ENCODE measurements at places on chromosomes 2 and 18.

- DNase-seq, result no peak
These were observed 78.2 kb downstream of the ZEB2 start for GRCh38 chr2:144441711-144442141.

DNA sequence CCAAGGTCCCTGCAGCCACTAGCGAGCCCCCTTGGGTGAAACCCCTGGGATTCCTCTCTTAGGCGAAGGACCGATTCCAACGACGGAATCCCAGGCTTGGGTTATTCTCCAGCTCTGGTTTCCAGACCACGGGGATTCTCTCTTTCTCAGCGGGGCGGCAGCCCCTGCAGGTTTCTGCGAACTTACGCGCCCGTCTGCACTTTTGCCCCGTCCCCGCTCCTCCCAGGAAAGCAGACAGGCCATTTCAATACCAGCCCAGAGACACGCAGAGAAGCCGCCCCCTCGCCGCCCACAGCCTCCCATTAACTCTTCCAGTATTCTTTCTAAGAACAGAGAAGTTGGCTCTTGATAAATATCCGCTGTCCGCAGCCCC is 1.2 kb downstream of the CBLN2 start:
- no peak for DNase-seq

- no peak for DNase-seq
These were observed 288.4 kb downstream of the SOX11 start for GRCh38 chr2:5980450-5981190.

- DNase-seq, result no peak
These were observed 88.3 kb upstream of the PPP1CB start for GRCh38 chr2:28663359-28663758.

Measured in body of pancreas (tissue), 4 donors.